ENCODE measurements at places on chromosomes 3 and 15. TPM values are rescaled to one million over a fixed set of nuclear protein-coding genes. Genes with fewer than 3 reads are reported as not detected.

IQCH gene
- 0.98 TPM for total RNA-seq

- H3K4me1 ChIP-seq = no peaks in the 10 kb centered on the region
- H3K4me3 ChIP-seq = no peak overlapping the region
- H3K27me3 ChIP-seq = no peaks in the 10 kb centered on the region
- DNase-seq = no peak
- H3K36me3 ChIP-seq = peaks cover 57% of the 10 kb centered on the region
Measured at GRCh38 chr3:123229145-123229544, 27.4 kb downstream of the SEC22A start.

DNA sequence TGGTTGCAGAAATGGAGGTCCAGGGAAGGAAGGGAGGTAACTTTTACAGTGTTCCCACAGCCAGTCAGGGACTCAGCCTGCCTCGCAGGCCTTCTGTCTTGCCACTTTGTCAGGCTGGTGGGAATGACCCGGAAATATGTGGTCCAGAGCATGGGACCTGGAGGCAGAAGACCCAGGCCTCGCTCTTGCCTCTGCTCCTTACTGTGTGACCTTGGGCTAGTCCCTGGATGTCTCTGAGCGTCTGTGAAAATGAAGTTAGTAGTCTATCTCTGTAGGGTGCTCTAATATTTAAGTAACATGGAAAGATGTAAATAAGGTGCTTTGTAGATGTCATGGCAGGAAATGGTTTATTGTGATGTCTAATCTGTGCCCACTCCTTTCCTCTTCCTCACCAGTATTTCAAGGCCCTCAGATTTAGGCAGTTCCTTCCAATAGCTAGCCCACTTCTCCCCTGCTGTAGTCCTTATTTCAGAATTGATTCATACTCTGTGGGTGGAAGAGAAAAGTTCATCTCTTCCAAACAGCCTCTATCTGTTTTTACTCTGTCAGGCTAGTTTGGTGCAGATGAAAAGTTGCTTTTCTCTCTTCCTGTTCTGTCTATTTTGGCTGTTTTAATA lies 9.1 kb downstream of the CORO2B start:
- no peak overlapping the region for H3K27ac ChIP-seq
- peaks cover 3% of the 10 kb centered on the region for H3K4me1 ChIP-seq
- H3K4me3 ChIP-seq = no peak overlapping the region

NANOGP8 gene
- total RNA-seq = not detected

Measured in activated CD8-positive, alpha-beta memory T cell treated with anti-CD3 and anti-CD28 coated beads, Interleukin-2, amount 10 ng/mL, durations not matched to agents 7 days and 5 days (primary cell).